Kidney glomerular epithelial cell (primary cell): ENCODE measurements at places on chromosomes 6 and 20.
A peak's percentile ranks its signal among the peaks of the same experiment; 100 is the strongest.

DNA sequence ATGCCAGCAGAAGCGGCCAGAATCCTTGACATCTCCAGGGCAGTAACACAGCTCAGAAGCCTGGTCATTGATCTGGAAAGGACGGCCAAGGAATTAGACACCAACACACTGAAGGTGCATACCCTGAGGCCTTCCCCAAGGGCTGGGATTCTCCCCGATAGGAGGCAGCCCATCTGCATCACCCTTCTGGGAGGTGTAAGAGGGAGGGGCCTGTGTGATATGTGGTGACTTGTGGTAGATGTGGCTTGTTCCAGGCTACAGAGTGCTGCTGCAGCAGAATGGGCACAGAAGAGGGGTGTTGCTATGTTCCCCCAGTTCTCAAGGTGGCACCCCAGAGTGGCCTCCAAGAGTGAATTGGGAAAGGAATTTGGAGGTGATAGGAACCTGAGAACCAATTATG is 11.2 kb downstream of the TRIM40 start:
- no peak for DNase-seq

GRCh38 chr6:104884867-104885517 is 25.3 kb upstream of the HACE1 start:
- DNase-seq = no peak

GRCh38 chr6:33620856-33621710 is at the start of gene ITPR3:
TSS of gene ITPR3 (plus strand) at chr6:33621322. CDS start at chr6:33621603, 281 bp downstream.
- DNase-seq = peak; percentile 30

DNA sequence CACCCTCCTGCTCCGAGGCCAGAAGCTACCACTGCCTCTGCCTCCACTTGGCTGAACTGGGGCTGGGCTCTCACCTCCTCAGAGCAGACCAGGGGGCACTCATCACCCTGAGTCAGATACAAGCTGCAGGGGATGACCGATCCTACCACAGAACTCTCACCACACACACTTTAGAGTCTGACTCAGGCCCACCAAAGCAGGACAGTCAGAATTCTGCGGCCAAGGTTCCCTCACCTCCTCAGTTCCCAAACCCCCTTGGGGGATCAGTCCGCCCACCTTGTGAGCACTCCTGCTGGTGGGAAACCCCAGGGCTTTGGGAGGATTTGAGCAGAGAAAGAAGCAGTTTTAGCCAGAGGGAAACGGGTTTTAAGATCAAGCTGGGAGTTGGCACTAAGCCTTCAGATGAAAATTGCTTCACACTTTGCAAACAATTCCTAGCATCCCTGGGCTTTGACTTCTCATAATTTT is 587.8 kb upstream of the JAG1 start:
- DNase-seq = peak; percentile 92

- no peak for DNase-seq
These were observed 46.0 kb downstream of the TFEB start for GRCh38 chr6:41689171-41690008.

DNA sequence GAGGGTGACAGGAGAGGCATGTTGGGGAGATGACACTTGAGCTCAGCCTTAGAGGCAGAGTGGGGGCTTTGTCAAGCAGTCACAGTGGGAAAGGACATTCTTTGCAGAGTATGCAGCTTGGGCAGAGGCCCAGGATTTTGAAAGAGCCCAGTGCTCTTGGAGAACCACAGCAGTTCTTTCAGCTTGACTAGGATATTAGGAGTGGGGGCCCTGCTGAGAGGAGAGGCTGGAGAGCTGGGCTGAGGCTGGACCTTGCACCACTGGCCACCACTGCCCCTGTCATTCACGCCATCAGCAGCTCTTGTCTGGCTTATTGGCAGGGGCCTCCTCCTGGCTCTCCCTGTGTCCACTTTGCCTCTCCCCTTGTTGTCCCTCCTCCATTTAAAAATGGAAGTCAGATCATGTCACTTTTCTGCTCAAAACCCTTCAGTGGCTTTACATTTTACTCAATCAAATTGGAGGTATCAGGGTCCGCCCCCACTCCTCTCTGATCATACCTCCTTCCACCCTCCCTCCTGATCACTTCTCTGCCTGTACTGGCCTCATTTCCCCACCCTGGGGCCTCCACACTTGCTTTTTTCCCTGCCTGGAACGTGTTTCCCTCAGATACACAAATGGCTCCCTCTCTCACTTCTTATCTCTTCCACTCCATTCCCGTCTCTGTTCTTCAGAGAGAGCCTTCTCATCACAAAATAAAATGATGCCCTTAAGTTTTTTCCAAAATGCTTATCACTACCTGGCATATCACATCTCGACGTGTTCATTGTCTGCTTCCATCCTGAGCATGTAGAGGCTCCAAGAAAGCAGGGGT is 10.5 kb downstream of the MANBAL start:
- DNase-seq = no peak

DNA sequence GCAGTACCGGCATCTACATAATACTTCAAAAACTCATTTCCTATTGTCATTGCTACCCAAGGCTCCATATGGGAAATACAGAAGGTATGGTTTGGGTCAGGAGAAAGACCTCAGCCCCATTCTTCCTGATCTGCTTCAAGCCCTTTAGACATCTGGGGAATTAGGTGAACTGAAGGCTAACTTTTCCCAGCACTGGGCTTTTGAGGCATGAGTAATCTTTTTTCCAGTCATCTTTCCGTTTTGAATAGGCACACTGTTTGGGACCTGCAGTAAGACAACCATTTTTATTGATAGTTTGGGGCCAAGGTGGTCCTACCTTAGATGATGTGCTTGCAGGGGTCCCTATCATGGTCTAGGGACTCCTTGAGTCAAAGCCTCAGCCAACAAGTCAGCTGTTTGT is 198.4 kb downstream of the HAO1 start:
- no peak for DNase-seq

DNA sequence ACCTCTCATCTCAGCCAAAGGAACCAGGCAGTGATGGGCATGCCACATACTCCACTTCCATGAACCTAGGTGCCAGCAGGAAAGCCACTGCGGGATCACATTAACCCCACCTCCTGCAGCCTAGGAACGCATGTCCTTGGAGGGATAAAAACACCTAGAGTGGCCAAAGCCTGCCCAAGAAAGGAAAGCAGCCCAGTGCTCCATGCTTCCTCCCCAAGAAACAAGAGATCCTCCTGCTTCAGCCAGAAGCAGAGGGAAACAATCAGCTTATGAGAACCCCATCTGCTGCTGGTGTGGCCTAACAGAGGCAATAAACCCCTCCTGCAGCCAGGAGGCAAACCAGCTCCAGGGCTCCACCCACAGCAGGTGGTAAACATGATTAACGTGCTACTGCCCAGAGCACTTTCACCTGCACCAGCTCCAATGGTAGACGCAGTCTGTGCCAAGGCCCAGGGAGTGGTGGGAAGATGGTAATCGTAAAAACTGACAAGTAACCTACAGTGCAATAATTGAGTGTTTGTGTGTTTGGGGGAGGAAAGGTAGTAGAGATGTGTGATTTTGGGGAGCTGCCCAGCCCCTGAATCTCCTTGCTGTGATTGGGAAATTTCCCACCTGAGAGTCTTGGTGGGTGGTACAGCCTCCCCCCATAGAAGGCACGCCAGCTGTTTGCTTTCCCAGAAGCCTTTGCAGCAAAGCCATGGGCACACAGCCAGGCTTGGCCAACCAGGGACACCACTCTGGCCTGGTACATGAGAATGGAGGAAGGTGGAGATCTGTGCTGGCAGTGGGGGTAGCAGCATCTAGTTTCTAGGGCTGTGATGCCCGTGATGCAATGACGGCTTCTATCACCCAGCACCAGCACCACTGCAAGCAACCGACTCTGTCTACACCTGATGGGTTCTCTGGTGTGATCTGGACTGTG is 50.6 kb upstream of the TBC1D7 start:
- DNase-seq = no peak

GRCh38 chr20:54108326-54108642 is 37.9 kb upstream of the BCAS1 start:
- no peak for DNase-seq

- DNase-seq = no peak
These were observed 141.2 kb downstream of the DHX35 start for GRCh38 chr20:39103305-39103704.

DNA sequence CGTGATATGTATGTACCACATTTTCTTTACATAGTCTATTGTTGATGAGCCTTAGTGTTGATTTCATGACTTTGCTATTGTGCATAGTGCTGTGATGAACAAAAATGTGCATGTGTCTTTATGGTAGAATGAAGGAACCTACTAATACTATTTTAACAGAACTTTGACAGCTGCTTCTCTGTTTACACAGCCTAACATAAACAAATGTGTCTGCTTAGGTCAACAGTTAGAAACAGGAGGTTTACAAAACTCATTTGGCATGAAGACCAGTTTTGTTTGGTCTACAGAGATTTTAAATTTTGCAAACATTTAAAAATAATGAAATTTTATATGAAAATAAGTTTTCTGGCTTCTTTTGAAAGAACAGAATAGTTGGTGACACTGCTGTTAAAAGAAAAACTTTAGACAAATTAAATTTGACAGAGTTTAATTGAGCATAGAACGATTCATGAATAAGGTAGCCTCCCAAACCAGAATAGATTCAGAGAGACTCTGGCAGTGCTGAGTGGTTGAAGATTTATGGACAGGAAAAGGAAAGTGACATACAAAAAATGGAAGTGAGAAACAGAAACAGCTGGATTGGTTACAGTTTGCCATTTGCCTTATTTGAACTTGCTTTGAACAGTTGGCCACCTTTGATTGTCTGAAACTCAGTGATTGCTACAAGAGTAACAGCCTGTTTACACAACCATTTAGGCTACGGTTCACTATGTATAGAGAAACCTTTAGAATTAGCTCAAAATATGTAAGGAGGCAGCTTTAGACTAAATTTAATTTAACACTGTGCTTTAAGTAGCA is 715.8 kb upstream of the HS3ST5 start:
- DNase-seq = no peak

DNA sequence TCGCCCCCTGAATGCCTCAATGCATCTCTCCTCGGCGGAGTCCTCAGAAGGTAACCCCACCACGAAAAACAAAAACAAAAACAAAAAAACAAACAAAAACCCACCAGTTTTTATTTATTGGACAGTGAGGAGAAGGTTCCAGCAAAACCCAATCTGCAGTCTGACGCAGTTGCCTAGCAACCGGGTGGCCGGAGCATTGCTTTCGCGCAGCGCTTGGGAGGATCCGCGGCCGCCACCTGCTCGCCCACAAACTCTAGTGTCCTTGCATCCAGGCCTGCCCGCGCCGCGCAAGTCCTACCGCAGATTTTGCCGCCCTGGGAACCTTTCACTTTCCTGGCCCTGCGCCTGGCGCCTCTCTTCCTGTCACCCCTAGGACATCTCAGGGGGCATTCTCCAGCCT is 17.6 kb downstream of the TFAP2B start:
- no peak for DNase-seq

GRCh38 chr6:116217069-116217468 is 36.8 kb downstream of the TSPYL4 start:
- DNase-seq = peak; percentile 9
